ENCODE measurements at places on chromosomes 3 and 15. TPM values are rescaled to one million over a fixed set of nuclear protein-coding genes. Genes with fewer than 3 reads are reported as not detected.

FEZF2 gene
- not detected for total RNA-seq

MYO5C gene
- under 0.01 TPM for total RNA-seq

CHRNA5 gene
- total RNA-seq = 5.1 TPM

ISG20 gene
- total RNA-seq = 4.2 TPM

FSTL1 gene
- 921 TPM for total RNA-seq

PRRT3 gene
- total RNA-seq = 1.3 TPM

PLIN1 gene
- 0.22 TPM for total RNA-seq
